Naive thymus-derived CD8-positive, alpha-beta T cell (primary cell): ENCODE measurements at places on chromosomes 3 and 15. TPM values are rescaled to one million over a fixed set of nuclear protein-coding genes. Genes with fewer than 3 reads are reported as not detected.

DNA sequence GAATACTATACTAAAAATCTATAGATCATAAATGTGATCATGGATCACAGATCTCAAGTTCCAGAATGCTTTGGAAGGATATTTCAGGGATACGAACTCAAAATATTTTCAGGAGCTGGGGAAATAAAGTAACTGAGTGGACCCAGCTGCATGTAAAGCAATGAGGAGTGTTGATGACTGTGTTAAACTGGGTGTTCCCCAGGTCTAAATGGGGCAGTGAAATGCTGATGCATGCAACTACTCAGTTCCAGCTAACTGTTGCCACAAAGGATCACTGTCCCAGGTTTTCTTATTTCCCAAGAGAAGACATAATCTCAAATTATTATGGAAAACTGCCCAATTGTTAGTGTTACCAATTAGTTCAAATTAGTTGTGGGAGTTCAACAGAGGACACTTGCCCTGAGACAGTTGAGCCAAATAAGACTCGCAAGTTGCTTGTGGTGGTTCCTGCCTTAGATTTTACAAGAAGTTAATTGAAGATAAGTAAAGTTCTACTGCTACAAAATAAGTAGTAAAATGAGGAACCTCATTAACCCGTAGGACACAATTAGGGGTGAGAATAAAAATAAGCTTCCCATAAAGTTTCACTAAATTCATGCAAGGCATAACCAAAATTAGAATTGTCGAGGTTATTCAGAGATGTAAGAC is 66.3 kb upstream of the IL12A start:
- H3K36me3 ChIP-seq = no peaks in the 10 kb centered on the region
- H3K27ac ChIP-seq = no peak overlapping the region
- H3K27me3 ChIP-seq = no peaks in the 10 kb centered on the region
- no peak for DNase-seq
- H3K4me1 ChIP-seq = no peaks in the 10 kb centered on the region
- no peak overlapping the region for H3K4me3 ChIP-seq

DNA sequence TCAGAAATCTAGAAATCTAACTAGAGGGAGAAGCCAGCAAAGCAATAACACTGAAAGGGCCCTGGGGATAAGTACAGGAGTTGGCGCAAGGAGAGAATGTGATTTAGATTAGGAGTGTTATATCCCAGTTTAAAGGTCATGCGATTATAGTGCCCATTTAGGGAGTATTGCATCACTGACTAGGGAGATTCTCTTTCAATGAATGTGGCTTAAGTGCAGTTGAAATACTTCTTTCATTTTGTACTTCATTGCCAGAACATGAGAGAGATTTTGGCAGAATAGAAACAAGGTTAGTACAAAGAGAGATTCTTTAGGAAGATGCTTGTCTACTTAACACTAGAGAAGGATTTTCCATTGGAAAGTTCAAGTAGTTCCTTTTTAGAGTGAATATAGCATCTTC is 13.9 kb downstream of the ROBO2 start:
- no peaks in the 10 kb centered on the region for H3K36me3 ChIP-seq
- DNase-seq = no peak
- H3K4me1 ChIP-seq = no peaks in the 10 kb centered on the region

DNA sequence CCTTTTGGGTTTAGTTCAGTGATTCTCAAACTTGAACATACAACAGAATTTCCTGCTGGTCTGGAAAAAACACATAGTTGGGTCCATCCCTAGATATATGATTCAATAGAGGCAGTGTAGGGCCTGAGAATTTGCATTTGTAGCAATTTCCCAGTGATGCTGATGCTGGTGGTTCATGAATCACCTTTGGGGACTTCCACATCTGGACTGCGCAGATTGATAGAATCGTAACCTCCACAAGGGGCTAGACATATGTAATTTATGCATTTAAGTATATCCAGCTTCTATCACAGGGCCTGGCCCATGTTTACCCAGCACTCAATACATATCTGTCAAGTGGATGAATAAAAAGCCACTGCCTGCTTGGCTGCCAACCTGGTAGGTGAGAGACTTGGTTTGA is 33.8 kb upstream of the SUCLG2 start:
- peaks cover 18% of the 10 kb centered on the region for H3K4me1 ChIP-seq
- peaks cover 4% of the 10 kb centered on the region for H3K36me3 ChIP-seq
- no peaks in the 10 kb centered on the region for H3K27me3 ChIP-seq
- H3K4me3 ChIP-seq = no peak overlapping the region

GRCh38 chr3:57637391-57637790 is 40.2 kb upstream of the ARF4 start:
- H3K27ac ChIP-seq = no peak overlapping the region

DNA sequence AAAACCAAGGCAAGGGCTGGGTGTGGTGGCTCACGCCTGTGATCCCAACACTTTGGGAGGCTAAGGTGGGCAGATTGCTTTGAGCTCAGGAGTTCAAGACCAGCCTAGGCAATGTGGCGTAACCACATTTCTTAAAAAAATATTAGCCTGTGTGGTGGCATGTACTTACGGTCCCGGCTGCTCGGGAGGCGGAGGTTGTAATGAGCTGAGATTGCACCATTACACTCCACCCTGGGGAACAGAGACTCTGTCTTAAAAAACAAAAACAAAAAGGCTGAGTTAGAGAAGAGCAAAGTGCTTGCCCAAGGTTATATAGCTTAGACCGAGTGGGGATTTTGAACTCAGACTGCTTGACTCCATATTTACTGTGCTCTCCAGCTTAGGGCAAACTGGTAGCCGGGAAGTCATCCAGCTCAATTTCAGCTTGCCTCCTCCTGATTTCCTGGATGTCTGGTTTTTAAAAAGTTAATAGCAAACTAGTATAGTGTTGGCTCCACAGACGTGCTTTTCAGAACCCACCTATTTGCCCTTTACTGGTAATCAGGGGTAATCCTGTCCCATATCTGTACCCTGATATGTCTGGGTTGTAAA is 138.9 kb downstream of the CACNA1D start:
- no peak for DNase-seq
- H3K36me3 ChIP-seq = no peaks in the 10 kb centered on the region
- peaks cover 2% of the 10 kb centered on the region for H3K27me3 ChIP-seq
- no peak overlapping the region for H3K27ac ChIP-seq

The CNTN3 gene
- total RNA-seq = not detected

GRCh38 chr3:13892304-13892703 is 12.4 kb upstream of the WNT7A start:
- no peak overlapping the region for H3K27ac ChIP-seq
- no peak overlapping the region for H3K4me3 ChIP-seq
- no peaks in the 10 kb centered on the region for H3K27me3 ChIP-seq
- no peak for DNase-seq

- peaks cover 32% of the 10 kb centered on the region for H3K4me1 ChIP-seq
- no peaks in the 10 kb centered on the region for H3K36me3 ChIP-seq
- H3K27me3 ChIP-seq = peaks cover 3% of the 10 kb centered on the region
- H3K27ac ChIP-seq = peak within 1 kb of the TSS; percentile 92
- peak; percentile 91 for DNase-seq
- H3K4me3 ChIP-seq = peak within 1 kb of the TSS; percentile 92
Observed at GRCh38 chr15:42575188-42576039, at the start of gene STARD9. Gene STARD9 (plus strand): TSS chr15:42575606. CDS start chr15:42575716, 110 bp downstream.

The LRRIQ4 gene
- total RNA-seq = 0.19 TPM

The DAPK2 gene
- total RNA-seq = 1.3 TPM

DNA sequence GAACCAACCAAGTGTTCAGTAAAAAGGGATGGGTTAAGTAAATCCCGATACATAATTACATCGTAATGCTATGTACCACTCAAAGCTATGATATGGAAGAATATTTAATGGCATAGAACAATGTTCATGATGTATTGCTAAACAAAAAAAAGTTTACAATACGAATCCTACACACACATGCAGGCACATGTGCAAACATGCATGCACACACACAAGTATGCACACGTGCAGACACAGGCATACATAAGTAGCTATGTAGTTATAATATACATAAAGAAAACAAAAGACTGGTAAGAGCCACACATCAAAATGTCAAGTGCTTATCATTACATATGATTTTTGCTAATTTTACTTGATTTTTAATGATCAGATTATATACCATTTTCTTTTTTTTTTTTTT is 74.2 kb downstream of the ARRDC4 start:
- no peak overlapping the region for H3K4me3 ChIP-seq
- no peak for DNase-seq
- H3K27me3 ChIP-seq = peaks cover 2% of the 10 kb centered on the region
- H3K36me3 ChIP-seq = no peaks in the 10 kb centered on the region

The CKMT1B gene
- total RNA-seq = not detected

DNA sequence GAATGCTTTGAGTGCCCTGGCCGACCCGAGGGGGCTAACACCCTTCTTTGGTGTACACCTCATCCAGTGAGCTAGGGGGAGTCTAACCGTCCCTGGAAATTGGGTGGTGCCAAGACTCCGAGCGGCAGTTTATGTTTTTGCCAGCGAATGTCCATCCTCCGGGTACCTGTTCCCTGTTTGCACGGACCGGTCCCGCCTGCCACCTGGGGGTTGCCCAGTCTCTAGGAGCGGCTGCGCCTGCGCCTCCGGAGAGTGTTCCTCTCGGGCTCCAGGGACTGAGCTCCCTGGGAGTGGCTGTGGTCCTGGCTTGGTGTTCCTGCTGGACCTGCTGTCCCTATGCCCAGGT is 913 bp upstream of the WNT7A start:
- H3K36me3 ChIP-seq = no peaks in the 10 kb centered on the region
- peaks cover 23% of the 10 kb centered on the region for H3K4me1 ChIP-seq
- H3K27me3 ChIP-seq = peaks cover 38% of the 10 kb centered on the region
- H3K27ac ChIP-seq = no peak overlapping the region

- H3K27me3 ChIP-seq = no peaks in the 10 kb centered on the region
- H3K4me3 ChIP-seq = no peak overlapping the region
- H3K4me1 ChIP-seq = peaks cover 8% of the 10 kb centered on the region
- no peak for DNase-seq
Observed at GRCh38 chr3:15768421-15769255, 29.1 kb downstream of the ANKRD28 start.

DNA sequence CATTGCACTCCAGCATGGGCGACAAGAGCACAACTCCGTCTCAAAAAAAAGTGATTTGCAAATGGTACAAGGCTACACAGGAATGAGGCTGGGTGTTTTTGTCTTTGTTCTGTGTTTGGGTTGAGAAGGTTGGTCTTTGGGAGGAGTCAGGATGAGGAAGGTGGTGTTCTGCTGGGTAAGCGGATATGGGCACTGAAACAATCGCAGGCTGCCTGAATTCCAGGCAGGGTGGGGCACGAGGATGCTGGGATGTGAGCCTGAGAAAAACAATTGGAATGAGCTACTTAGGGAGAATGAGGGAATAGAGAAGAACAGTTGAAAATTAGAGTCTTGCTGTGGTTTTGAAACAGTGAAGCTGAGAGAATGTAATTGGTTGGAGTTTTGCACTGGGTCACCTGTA is 51.6 kb downstream of the ZBTB38 start:
- no peaks in the 10 kb centered on the region for H3K27me3 ChIP-seq
- DNase-seq = no peak
- H3K27ac ChIP-seq = no peak overlapping the region
- H3K36me3 ChIP-seq = no peaks in the 10 kb centered on the region
- no peak overlapping the region for H3K4me3 ChIP-seq

DNA sequence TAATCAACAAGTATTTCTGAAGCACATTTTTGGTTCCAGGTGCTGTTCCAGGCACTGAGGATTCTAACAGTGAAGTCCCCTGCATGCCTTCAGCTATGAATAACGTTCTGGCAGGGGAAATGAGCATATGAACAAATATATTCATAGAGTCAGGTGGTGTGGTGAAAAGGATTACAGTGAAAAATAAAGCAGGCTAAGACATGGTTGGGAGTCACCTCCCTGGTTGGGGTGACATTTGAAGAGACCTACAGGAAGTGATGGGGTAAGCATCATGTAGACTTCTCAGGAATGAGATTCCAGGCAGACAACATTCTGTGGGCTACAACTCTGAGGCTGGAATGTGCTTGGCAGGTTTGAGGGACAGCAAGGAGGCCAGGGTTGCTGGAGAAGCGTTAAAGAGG is 15.0 kb downstream of the FRMD4B start:
- H3K4me1 ChIP-seq = peaks cover 23% of the 10 kb centered on the region
- H3K27ac ChIP-seq = peak overlapping the region; percentile 3
- H3K36me3 ChIP-seq = no peaks in the 10 kb centered on the region
- DNase-seq = no peak

The CILP gene
- total RNA-seq = 0.44 TPM

The SLC22A13 gene
- 1.0 TPM for total RNA-seq

The LSMEM2 gene
- not detected for total RNA-seq

The FOXB1 gene
- total RNA-seq = not detected

DNA sequence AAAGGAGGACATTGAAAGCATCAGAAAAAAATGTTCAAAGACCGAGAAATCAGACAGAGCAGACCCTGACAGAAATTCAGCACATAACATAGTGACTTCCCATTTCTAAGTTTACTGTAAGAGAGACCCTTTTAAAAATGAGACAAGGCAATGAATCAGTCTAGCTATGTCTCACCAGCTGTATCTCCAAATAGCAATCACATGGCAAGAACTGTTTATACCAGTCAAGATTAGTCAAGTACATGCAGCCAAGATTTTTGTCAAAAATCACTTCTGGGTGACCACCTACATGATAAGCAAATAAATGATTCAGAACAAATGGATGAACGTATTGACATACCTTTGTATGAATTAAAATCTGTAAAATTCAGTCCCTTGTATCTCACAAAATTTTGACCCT is 138.0 kb downstream of the DTWD1 start:
- no peaks in the 10 kb centered on the region for H3K27me3 ChIP-seq
- H3K4me1 ChIP-seq = no peaks in the 10 kb centered on the region
- no peak overlapping the region for H3K4me3 ChIP-seq
- DNase-seq = no peak
- H3K27ac ChIP-seq = no peak overlapping the region

- H3K27ac ChIP-seq = no peak overlapping the region
- H3K4me3 ChIP-seq = no peak overlapping the region
- peaks cover 13% of the 10 kb centered on the region for H3K27me3 ChIP-seq
Observed at GRCh38 chr15:81612631-81613030, 238.6 kb upstream of the TMC3 start.

The MUC13 gene
- total RNA-seq = not detected

DNA sequence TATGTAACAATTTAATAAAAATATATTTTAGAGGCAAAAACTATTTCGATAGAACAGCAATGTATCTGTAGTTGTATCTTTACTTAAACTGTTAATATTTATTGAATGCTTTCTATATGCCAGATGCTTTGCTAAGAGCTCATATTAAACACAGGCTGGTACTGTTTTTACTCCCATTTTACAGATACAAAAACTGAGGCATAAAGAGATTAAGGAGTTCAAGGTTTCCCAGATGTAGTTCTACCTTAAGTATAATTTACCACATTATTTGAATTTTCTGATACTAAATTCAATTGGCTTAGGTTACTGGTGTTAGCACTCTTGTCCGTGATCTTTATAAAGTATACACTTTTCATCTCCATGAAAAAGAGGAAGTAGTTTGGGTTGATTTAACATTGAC is 149.8 kb downstream of the ROBO2 start:
- DNase-seq = no peak
- H3K27ac ChIP-seq = no peak overlapping the region
- no peak overlapping the region for H3K4me3 ChIP-seq
- no peaks in the 10 kb centered on the region for H3K27me3 ChIP-seq
- no peaks in the 10 kb centered on the region for H3K4me1 ChIP-seq

DNA sequence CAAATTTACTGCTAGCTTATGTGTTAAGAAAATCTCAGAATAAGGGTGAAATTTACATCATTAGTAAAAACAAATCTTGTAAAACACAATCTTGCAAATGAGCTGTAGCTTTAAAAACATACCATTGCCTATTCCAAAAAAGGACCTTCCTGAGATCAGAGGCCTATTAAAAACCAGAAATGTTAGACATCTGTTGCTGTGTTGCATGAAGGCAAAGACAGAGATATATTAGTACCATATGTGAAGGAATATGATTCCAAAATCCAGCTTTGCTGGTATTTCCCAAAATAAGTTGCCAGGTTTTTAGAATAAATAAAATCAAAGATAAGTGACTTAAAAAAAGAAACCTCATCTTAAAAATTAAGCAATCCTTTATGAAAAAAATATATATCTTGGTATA is 504.1 kb upstream of the CDIN1 start:
- H3K27ac ChIP-seq = no peak overlapping the region
- H3K4me1 ChIP-seq = no peaks in the 10 kb centered on the region
- peaks cover 11% of the 10 kb centered on the region for H3K36me3 ChIP-seq
- no peaks in the 10 kb centered on the region for H3K27me3 ChIP-seq
